ENCODE measurements at places on chromosomes 11 and 22.
A peak's percentile ranks its signal among the peaks of the same experiment; 100 is the strongest.

DNA sequence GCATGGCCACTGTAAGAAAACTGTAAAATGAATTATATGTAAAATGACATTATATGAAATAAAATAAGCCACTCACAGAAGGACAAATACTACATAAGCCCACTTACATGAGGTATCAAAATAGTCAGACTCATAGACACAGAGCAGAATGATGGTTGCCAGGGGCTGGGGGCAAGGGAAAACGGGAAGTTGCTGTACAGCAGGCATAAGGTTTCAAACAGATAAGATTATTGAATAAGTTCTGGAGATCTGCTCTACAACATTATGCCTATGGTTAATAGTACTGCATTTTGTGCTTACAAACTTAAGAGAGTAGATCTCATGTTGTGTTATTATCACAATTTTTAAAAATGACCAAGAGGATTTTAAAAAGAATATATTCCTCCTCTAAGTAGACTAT is 32.7 kb upstream of the HEPHL1 start:
- DNase-seq: no peak

- DNase-seq: no peak
Measured at GRCh38 chr11:84686716-84687115, 940.4 kb downstream of the DLG2 start.

DNA sequence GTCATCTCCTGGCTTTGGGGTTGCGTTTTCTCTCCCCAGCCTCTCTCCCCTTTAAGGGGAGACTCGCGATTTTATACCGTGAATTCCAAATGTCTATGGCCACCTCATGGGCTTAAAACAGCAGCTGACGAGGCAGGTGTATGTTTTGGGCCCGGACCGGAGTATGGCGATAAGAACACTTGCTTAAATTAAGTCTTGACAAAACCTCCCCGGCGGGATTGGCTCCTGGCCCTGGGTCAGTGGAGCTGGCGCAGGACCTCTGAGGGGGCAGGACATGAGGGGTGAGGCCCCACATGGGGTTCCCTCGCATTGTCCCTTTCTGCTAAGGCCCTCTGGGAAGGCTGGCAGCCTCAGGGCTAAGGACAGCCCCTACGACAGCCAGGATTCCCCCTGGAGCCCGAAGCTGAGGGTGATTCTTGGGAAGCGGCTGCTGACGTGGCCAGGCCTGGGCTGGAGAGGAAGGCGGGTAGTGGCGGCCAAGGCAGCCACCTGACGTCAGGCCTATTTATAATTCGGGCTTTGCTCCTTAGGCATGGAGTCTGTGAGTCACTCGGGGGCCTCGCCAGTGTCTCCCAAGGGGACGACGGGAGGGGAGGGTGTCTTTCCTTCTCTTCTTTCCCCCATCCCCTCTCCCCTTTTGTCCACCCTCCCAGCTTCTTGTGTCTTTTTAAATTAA is 12.7 kb downstream of the MYO18B start:
- no peak for DNase-seq

GRCh38 chr22:44289414-44290171 is 23.2 kb downstream of the SHISAL1 start:
- DNase-seq: no peak

GRCh38 chr22:45968751-45969413 is 8.1 kb downstream of the WNT7B start:
- no peak for DNase-seq

GRCh38 chr11:7341551-7341950 is 89.8 kb downstream of the SYT9 start:
- DNase-seq: no peak

DNA sequence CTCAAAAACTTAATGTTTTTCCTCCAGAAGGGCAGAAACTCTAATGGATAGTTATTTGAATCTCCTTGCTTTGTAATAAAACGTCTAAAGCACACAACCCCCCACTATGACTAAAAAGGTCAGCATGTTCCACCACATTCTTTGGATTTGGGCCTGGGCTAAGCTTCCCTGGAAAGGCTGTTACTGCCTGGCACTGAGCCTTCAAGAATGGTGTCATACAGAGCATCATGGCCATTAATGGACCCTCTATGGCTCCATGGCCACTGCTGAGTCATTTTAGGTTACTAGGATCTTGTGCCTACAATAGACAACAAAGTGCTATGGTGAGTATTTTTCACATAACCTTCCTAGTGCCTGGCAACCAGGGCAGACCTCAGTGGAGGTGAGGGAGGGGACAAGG is 242.6 kb upstream of the FAT3 start:
- no peak for DNase-seq

GRCh38 chr22:37979782-37980181 is 4.6 kb downstream of the SOX10 start:
- DNase-seq: no peak

- no peak for DNase-seq
Measured at GRCh38 chr11:116467823-116468222, 305.0 kb downstream of the BUD13 start.

DNA sequence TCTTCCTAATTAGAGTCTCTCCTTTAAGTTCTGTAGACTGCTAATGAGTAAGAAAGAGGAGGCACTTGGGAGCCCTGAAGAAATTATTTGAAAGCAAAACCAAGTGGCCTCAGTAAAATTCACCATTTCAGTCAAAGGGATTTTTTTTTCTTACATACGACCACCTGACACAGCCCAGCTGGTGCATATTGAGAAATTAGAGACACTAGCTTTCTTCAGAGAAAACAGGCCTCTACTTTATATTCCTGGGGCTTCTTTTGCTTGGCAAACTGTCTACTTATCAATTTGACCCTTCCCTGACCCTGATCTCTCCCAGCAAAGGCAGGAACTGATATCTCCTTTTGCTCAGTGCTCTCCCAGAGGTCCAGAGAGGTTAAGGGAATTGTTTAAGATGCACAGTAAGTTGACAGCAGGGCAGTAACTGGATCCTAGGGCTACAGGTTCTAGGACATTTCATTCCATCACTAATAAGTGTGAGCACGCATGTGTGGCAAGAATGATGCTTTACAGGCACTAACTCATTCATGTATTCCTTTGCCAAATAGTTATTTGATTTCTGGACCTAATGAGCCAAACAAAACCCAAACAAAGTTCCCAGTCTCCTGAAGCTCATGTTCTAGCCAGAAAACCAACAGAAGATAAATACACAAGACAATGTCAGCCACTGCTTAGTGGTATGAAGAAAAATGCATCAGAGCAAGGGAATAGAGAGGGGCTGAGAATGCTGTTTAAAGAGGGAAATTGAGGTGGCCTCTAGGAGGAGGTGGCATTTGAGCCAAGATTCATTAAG is 467.6 kb downstream of the SOX6 start:
- DNase-seq: no peak

GRCh38 chr11:24234822-24235508 is 261.9 kb upstream of the LUZP2 start:
- DNase-seq: peak; percentile 2

DNA sequence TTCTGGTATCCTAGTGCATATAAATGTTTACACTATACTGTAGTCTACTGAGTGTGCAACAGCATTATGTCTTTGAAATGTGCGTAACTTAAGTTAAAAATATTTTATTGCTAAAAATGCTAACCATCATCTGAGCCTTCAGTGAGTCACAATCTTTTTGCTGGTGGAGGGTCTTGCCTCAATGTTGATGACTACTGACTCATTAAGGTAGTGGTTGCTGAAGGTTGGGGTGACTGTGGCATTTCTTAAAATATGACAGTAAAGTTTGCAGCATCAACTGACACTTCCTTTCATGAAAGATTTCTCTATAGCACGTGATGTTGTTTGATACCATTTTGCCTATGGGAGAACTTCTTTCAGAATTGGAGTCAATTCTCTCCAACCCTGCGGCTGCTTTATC is 8.5 kb upstream of the CREBZF start:
- DNase-seq: no peak

DNA sequence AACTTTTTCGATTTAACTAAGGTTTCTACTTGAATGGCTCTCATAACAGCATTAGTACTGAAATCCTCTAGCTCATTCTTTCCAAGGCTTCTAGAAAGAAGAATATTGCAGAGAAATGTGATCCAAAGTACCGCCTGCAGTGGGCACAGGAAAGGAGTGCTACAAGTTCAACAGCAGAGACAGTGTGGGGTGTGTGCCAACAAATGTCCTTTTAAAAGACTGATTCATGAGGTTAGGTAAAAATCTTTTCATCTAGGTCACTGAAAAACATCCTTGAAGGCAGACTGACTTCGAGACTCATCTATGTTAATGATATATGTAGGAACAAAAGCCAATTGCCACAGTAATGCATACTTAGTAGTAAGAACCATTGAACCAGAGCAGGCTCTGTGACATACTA is 349.1 kb upstream of the PITPNB start:
- DNase-seq: no peak

DNA sequence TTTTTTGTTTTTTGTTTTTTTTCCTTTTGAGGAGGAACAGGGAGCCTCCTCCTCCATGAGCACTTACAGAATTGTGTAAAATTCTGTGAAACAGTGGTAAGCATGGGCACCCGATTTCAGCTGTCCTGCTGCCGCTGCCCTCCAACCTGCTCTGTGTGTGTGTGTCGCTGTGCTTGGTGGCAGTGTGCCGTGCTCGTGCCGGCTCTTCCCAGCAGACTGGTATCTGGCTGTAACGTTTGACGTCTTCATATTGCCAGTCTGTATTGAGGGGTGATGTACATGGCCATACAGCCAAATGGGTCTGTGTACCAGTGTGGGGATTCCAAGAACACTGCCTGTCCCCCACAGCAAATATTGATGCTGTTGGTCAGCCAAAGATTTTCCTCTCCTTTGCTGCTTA is 97.1 kb downstream of the CWC15 start:
- DNase-seq: no peak

DNA sequence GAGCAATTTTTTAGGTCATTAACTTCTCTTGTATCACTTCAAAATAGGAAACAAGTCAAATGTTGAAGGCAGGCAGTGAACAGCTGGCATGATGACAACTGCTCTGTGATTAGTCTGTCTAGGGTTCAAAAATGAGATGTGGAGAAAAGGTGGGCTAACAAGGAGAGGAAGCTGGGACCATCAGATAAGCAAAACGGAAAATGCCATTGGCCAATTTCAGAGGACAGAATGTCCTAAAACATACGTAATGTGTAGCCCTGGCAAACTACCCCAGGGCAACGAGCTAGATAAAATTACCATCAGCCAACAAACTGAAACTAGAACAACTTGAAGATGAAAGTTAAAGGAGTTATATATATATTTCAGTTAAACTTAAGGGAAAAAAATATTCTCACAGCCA is 93.2 kb downstream of the RELT start:
- peak; percentile 22 for DNase-seq

DNA sequence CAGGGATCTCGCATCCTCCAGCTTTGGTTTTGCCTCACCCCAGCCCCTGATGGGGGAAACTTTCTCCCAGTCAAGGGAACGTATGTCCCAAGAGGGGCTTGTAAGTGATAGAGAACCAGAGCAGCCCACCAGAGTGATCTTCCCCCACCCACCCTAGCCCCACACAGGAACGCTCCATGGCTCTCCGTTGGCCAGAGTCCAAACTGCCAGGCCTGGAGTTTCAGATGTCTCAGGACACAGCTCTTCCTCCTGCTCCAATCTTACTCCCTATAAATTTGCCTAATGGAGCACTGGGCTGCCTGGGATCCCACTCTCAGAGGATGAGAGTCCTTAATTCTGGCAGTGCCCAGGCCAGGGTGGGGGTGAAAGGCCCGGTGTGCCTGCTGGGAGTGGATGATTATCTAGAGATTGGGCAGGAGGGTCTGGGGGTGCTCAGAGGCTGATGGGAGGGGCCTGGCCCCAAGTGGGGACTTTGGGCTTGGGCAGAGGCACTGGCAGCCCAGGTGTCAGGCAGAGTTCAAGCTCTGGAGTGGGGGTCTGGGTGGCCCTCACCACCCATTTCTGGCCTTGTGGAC is 79.9 kb downstream of the WNT7B start:
- no peak for DNase-seq

DNA sequence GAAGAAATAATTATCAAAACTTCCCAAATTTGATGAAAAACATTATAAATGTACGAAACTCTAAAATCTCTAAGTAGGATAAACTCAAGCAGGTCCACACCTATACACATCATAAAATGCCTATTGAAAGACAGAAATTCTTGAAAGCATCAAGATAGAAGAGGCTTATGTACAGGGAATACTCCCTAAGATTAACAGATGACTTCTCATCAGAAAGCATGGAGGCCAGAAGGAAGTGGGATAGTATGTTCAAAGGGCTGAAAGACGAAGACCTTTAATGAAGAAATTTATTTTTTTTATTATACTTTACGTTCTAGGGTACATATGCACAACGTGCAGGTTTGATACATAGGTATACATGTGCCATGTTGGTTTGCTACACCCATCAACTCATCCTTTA is 45.3 kb upstream of the KCNA4 start:
- no peak for DNase-seq

- no peak for DNase-seq
Measured at GRCh38 chr11:123233280-123233974, 38.4 kb upstream of the CLMP start.

DNA sequence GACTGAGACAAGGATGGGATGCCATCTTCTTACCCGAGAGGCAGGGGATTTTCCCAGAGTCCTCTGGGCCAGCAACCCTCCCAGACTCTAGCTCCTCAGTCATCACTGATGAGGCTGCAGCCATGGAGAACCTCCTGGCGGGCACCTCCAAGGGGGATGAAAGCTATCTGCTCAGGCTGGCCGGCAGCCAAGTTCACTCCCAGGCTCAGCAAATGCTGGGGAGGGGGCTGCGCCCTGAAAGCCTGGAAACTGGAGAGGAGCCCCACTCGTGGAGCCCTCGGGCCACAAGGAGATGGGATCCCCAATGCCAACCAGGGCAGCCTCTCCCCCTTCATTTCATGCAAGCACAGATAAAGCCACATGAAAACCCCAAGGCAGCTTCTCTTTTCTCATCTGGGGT is 75.0 kb downstream of the CACNA1I start:
- DNase-seq: no peak

DNA sequence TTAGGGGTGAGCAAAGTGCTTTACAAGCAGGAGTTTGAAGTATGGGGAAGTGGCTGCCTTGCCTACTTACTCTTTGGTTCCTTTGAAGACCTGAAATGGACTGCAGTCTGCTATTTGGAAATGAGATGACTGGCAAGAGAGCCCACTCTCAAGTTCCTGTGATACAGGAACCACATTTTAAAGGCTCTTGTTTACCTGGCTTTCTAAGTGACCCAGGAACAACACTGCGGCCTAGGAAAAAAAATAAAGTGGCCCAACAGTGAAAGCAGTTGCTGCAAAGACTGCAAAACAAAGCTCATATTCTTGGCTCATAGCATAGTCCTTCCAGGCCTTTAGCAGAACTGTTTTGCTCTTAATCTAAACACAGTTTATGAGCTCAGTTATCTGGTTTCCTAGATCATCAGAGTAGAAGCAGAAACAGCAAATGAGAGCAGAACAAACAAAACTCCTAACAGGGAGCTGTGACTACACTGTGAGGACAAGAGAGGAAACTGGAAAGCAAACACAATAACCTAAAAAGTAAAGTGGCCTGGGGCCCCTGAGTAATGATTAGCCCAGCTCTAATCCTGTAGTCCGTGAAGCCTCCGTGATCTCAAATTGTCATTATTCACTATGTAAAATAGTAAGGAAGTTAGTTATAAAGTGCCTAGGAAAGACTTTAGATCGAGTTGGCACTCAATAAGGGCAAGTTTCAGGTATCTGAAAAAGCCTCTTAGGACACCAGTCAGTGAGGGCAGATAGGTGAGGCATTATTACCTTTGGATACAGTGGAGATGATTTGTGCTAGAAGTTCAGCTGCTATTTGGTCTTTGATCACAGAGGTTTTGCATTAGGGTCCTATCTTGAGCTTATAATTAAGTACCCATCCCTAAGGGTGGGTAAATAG is 11.5 kb downstream of the CCDC117 start:
- DNase-seq: no peak
